Daoy (cell line): ENCODE measurements at places on chromosomes 6 and 20. TPM values are rescaled to one million over a fixed set of nuclear protein-coding genes. Genes with fewer than 3 reads are reported as not detected.

Gene OR12D3
- not detected in 2 replicates for total RNA-seq

Gene RAB44
- under 0.01 and 0.65 TPM in 2 replicates for total RNA-seq

Gene KCNQ2
- total RNA-seq, result 0.17 TPM in 1 of 2 replicates, not detected in the other

Gene TDRD6
- not detected in 2 replicates for total RNA-seq

GRCh38 chr6:133062696-133063306, 178.4 kb upstream of the EYA4 start:
- DNase-seq, result no peak

DNA sequence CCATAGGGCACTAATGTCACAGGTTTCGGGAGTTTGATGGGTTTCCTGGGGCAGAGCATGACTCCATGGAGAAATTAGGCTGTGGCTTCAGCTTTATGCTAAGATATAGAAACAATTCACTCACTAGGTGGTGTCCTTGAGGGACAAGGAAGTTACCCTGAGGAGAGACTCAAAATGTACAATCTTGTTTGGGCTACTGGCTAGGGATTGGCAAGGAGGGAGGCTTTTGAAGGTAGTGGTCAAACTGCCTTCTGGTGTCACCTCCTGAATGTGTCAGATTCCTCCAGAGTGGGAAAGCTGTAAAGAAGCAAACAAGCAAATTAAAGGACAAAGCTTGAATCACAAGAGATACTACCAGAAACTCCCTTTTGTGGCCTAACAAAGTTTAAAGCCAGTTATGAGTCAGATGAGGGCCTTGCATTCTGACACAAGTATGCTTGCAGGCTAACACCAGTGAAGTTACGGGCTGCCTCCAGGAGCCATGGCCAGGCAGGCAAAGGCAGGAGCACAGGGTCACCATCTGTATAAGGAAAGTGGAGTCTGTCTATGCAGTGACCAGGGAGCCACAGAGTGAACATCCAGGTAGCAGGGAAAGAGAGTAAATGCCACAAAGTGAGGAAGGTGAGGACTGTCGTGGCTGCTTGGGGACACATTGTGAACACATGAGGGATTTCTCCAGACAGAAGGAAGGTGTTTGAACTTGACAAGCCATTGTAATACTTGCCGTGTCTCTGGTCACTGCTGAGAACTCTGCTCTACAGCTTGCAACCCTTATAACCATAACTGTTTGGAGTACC, 107.7 kb upstream of the DTNBP1 start:
- peak; percentile 19 for DNase-seq

GRCh38 chr6:103570431-103570830, 1289.3 kb downstream of the HACE1 start:
- DNase-seq, result no peak

DNA sequence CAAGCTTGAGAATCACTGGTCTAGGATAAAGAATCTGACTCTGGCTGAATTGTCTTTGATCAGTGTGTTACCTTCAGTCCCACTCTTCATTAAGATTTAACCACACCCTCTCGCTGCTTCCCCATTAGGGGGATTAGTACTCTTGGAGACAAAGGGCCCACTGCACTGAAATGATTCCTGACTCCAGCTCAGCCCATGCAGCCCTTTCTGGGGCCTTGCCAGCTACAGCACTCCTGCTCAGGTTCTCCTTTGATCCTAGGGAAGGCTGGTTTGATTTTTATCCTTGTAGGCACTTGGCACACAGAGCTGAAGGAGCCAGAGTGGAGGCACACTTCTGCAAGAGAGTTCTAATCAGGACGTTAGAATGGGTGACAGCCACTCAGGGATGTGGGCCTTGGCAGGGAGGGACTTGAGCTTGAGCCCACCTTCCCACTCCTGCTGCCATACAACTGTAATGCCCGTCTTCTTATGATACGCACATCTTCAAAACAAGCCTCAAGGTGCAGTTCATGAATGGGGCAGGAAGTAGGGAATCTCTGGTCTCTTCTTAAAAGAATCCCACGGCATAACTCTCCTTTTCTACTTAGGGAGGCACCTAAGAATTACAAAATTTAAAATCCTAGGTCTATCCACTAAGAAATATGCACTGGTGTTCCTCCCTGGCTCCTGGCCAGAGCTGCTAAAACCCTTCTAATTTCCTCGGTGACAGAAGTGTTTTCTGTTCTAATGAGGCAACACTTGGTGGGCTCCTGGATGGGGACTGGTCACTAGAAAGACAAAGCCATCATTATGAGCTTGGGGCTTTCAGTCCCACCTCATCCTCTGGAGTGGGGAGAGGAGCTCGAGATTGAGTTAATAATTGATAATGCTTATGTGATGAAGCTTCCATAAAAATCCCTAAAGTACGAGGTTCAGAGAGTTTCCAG, 1.5 kb upstream of the SLA2 start:
- no peak for DNase-seq

DNA sequence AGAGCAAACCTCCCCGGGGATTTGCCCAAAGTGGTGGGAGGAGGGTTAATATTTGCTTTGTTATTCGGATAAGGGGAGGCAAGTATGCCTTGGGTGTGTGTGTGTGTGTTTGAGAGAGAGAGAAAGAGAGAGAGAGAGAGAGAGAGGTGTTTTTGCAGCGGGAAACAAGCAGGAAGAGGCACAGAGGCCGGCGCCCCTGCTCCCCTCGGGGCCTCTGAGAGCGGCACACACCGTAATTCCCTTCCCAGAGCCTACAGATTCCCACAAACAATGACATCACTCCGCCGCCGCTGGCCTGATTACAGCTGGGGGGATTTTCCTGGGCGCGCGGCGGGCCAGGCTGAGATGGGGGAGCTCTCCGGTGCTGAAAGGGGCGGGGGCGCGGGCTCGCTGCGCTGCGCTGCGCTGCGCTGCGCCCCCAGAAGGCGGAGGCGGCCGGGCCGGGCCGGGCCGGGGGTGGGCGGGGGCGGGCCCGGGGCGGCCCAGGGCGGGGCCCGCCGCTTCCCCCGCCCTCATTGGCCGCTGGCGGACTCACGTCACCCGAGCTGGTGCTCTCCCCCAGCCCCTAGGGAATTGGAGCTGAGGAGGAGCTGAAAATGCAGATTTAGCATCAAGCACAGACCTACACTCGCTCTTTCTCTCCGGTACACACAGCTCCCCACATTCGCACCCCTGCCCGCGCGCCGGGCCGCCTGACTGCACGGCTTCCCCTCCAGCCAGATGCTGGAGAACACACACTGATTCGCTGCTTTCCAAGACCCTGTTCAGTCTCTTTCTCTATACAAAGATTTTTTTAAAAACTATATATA, at the start of gene PCSK2:
PCSK2 (plus strand) TSS at position 631 of the 809 bp plus-strand sequence. CDS start 266 bp downstream, outside the sequence.
- peak; percentile 72 for DNase-seq

GRCh38 chr6:79812195-79812594, 135.2 kb downstream of the ELOVL4 start:
- no peak for DNase-seq

DNA sequence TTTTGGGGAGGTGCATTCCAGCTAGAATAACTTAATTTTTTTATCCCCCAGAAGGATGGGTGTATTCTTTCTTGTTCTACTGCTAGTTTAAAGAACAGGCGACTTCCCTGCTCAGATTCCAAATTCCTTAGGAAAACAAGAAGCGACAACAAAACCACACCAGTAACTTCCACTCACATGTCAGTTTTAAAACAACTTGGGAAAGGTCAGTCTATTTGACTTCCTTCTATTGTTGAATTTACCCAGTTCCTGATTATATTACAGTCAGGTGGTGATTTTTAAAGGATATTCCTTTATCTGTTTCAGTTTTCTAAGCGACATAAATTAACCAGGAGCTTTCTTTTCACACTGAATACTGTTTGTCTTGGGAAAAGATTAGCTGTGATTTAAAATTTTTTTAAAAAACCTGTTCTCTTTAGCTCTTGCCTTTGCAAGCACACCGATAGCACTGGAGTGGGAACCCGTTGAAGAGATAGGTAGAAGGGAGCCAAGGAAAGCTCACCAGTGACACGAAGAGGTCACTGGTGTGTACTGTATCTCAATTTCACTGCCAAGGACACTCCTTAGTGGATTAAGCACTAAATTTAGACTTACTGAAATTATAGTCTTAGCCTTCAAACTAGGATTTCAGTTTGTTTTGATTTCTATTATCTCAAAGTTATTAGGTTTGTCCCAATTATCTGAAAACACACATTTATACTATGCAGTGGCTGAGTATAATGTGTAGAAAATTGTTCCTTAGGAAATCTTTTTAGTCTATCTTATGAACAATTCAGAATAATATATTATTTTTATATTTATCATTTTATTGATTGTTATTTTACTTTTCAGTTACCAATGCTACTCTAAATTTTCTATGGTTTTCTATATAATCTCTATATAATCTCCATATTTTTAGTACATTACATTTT, 22.3 kb downstream of the MARCKS start:
- DNase-seq, result peak; percentile 83

- no peak for DNase-seq
Observed at GRCh38 chr6:31621320-31621939, 915 bp downstream of the PRRC2A start.

DNA sequence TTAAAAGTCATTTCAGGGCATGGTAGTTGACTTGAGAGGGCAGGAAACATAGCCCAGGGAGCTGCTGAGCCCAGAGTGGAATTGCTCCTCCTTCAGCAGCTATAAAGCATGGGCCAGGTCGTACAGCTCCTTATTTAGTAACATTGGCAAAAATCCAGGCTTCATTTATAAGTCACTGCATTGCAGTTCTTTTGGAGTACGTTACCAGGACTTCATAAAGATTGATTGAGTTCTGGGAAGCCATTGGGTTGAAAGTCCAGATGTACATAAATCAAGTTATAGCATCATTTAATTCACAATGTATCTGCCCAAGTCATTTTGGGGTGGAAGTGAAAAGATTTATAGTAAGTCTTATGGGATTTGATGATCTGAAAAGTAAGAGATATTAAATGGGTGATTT, 53.0 kb upstream of the ANKEF1 start:
- no peak for DNase-seq

GRCh38 chr20:54092021-54092420, 21.6 kb upstream of the BCAS1 start:
- no peak for DNase-seq

DNA sequence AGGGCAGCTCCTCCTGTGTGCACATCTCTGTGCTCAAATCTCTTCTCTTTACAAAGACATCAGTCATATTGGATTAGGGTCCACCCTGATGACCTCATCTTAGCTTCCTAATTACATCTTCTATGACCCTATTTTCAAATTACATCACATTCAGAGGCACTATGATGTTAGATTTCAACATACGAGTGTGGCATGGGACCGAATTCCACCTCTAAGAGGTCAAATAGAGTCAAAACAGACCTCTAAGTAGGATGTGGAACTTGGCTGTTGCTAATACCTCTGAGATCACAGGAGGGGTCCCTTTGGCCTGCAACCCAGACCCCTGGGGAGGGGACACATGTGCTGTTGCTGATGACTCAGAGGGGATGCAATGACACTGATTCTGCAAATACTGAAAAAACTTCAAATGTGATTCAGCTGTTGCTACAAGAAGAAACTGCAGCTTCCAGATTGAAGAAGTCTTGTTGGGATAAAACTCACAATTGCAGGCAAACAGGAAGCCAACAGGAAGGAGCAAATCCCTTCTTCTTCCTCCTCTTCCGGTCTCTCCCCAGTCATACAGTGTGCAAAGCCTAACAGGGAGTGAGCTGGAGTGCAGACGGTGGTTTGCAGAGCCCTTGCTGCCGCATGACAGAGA, 216.2 kb downstream of the MYLK4 start:
- no peak for DNase-seq

DNA sequence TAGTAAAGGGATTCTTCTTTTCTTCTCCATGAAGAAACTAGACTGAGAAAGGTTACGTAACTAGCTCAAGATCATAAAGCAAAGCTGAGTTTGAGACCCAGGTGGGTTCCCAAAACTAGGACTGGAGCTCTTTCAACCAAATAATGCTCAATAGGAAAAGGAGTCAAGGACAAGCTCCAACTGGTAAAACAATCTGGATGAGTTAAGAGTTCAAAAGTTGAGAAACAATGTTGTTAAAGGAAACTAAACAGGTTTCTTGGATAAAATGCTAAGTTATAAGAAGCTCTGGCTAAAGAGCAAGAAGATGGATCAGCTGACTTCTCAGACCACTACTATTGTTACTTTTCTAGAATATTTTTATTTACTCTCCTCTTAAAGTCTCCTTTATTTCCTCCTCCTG, 137.3 kb downstream of the MMS22L start:
- DNase-seq, result no peak

DNA sequence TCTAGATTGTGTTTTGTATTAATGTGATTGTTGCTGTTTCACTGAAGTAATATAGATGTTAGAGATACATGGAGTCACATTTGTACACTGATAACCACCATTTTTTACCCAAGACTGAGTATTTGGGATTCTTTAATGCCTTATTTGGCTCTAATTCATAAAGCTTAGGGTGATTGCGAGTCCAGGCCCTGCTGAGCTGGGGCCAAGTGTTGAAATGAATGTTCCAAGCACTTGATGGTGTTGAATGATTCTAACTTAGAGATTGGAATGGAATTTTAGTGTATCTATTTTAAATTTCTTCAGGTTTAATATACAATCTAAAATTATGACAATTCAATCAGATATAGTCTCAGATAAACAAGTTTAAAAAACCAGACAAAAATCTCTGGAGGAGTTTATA, 329.4 kb upstream of the SLC35B3 start:
- DNase-seq, result no peak

DNA sequence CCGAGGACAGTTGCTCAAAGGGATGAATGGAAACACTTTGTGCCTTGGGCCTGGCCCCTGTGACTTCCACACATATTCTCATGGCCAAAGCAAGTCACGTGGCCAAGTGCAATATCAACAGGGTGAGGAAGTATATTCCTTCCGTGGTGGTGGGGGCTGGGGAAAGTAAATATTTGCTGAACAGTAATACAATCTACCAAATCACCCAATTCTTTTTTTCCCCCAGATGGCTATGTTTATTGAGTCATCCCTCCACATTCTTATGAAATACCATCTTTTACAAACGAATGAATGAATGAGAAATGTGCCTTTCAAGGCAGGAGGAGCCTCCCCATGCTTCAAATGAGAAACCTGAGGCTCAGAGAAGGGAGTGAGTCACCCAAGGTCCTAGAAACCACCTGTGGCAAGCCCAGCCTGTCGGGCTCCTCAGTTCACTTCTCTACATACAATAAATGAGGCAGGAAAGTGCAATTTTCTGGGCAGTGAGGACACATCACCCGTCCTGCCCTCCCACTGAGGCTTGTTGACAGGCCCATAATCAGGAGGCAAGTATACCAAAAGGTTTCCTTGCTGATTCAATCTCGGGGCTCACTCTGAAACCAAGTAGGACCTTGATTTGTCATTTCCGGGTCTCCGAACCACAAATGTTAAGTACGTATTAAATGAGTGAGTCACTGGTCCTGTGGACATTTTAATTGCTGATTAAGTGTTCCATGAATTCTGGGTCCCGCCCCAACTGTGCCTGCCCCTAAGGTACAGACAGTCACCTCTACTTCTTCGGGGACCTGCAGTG, 25.3 kb upstream of the TOP1 start:
- DNase-seq, result peak; percentile 95
